Astrocyte (in vitro differentiated cells and primary cell): ENCODE measurements at places on chromosomes 2 and 18.

DNA sequence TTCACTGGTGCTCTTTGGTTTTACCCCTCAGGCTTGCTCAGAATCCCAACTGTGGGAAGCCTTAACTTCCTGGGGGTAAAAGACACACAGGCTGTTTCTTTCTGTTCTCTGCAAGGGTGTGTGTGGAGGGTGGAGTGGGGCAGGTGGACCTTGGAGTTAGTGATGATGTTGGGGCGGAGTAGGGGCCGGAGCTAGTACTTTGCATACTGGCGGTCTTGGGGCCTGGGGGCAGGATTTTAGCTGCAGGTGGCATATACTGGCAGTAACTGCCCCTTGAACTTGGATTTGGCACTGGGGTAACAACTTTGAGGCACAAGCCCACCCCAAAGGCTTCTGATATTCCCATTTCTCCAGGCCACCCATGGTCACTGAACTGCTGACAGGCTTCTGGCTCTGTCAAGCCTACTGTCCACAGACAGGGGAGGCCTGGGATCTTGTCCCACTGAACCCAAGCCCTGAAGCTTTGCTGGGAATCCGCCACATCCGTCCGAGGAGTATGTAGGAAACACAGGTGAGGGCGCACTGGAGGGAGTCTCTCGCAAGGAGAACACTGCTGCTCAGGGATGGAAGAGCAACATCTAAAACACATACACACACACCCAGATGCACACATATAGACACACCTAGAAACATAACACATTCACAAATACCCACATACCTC, 258.9 kb downstream of the DYSF start:
- DNase-seq: no peak

- peak; percentile 72 for DNase-seq
These were observed 1.7 kb downstream of the ROCK2 start for GRCh38 chr2:11342551-11343367.

DNA sequence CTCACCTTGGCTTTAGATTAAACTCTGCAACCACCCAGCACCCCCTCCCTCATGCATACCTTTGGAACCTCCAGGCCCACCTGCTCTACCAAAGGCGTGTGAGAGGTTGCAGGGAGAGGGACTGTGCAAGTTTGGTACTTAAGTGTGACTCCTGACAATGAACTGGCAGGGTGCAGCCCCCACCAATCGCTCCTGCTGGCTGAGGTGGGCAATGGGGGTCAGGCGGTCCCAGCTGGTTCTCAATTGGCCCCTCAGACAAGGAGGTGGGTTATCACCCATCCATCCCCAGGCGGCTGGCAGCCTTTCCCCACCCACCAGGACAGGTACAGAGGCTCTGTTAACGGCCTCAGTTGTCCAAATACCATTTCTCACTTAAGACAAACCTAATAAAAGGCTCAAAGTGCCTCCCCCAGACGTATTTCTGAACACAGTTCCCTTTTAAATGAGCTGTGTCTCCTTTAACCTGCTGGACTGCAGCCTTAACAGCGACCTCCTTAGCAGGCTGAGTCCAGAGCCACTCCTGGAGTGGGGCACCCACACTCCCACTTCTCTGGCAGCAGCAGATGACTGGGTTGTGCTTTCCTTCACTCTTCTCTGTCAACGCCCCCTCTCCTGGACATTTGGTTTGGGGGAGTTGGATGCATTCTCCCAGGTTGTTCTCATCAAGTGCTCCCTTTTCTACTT, 169.2 kb upstream of the SMAD2 start:
- no peak for DNase-seq

- DNase-seq: no peak
These were observed 11.1 kb downstream of the MSGN1 start for GRCh38 chr2:17827316-17827715.

GRCh38 chr2:156334496-156335478, 2.3 kb upstream of the NR4A2 start:
- DNase-seq: peak; percentile 92

DNA sequence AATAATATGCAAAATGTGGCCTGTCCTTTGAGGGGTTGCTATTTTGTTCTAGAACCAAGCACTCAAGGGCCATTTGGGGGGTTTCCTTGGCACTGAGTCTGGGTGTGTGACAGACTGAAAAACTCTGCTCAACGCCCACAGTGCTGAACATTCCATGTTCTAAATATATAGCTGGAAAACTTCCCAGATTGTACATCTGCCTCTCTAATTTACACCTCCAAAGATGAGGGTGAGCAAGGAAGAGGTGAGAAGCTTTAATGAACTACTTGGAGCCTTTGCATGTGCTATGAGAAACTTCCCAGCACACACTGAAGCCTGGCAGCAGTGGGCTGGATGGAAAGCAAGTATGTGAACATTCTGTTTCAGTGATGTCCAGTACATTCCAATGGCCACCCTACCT, 296.7 kb upstream of the KCNH7 start:
- no peak for DNase-seq

- no peak for DNase-seq
These were observed 44.4 kb upstream of the TWSG1 start for GRCh38 chr18:9290156-9290555.

- no peak for DNase-seq
These were observed 258.6 kb downstream of the SRBD1 start for GRCh38 chr2:45352506-45352905.

GRCh38 chr18:76234676-76235060, 260.4 kb downstream of the ZNF516 start:
- peak; percentile 2 for DNase-seq

DNA sequence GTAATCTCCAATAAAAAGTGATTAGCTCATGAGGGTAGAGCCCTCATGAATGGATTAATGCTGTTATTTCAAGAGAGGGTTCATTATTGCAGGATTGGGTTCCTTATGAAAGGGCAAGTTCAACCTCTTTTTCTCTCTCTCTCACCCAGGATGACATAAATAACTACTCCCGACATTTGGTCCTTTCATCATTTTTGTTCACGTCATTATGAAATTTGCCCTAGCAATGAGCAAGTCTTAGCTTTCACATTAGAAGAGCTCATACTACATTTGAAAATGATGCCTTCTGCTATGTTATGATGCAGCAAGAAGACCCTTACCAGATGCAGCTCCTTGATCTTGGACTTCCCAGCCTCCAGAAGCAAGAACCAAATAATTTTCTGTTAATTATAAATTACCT, 152.5 kb downstream of the ICOS start:
- DNase-seq: no peak

GRCh38 chr2:143949121-143949848, 570.6 kb downstream of the ZEB2 start:
- DNase-seq: peak; percentile 27

- no peak for DNase-seq
These were observed 551.2 kb upstream of the FSIP2 start for GRCh38 chr2:185187421-185187820.

DNA sequence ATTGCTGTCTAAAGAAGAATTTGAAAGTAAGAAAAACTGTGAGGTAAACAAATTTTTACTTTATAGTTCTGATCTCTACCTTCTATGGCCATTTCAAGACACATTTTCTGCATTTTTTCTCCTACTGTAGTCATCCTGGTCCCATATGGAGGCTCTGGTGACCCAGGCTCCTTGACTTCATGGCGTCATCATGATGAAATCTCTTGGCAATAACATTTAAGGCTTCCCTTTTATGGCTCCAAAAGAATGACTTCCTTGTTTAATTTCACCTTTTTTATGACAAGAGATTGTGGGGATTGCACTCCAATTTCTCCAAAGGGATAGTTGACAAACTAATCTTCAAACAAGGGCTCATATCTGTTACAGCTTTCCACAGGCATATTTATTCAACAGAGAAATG, 143.0 kb upstream of the SCN7A start:
- no peak for DNase-seq

DNA sequence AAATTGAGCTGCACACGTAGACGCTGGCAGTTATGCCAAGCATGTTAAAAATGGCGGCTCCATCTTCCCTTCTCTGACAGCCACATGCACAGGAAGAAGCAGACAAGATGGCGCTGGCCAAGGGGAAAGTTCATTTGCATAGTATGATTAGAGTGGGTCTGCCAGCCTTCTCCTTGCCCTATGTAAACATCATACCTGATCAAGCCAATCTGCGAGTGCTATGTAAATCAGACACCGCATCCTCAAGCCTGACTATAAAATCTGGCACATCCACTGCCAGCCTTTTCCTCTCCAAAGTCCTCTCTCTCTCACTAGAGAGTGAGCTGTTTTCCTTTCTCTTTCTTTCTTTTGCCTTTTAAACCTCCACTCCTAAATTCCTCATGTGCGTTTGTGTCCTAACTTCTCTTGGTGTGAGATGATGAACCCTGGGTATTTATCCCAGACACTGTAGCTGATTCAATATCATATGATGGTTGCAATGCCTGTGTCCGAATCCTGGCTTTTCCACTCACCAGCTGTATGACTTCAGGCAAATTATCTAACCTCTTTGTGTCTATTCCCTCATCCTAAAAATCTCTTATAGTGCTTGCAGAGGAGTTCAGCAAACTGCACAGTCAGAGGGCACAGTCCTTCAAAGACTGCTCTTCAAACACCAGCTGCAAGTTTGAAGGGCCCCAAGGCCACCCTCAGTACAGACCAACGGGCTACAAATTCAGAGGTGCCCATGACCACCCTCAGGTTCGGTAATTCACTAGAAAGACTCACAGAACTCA, 39.3 kb upstream of the ITSN2 start:
- no peak for DNase-seq

DNA sequence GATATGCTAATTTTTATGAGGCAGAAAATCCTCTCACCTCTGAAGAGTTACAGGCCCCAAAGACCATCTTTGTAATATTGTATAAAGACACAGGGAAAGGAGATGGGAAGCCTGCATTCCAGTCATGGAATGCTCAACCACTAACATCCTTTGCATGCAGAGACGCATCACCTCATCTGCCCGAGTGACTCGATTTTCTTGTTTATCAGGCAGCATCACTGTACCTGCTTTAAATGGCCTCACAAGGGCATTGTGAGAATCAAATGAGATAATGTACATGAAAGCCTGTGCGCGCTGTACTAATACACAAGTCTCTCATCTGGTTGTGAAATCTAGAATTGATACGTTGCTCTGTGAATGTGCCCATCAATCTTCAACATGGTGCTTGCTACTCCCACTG, 10.2 kb upstream of the TMEM247 start:
- DNase-seq: no peak

DNA sequence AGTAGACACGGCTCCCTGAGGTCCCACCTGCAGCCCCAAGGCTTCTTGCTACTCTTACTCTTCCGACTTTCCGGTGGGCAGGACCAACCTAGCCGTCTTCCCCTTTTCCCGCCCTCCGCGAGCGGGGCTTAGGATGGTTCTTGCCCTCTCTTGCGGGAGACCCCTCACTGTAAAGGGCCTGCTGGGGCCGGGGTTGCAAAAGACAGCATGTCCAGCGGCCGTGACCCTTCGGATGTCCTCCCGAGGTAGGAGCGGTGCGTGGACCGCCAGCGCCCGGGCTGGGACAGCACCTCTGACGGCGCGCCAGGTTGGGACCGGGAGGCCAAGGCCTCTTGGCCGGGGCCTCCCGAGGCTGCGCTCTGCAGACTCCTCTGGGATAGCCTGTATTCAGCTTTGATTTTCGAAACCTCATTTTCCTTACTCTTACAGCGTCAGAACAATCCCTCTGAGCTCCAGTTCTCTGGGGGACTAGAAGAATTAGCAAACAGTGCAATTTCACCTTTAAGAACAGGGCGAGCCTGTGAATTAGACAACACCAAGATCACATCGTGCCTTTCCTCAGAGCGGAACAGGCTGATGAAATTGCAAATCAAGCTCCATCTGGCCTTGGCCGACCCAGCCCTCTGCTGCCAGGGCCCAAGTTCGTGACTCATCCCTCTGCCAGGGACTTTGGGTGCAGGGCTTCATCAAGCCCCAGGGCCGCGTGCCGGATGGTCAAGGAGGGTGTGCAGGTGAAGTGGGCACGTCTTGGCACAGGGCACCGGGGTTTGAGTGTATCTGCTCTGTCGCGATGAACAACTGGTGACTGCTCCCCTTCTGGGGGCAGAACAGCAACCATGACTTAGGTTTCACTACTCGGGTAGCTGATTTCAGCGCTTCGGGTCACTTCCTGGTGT, 777 bp downstream of the MOCOS start:
- no peak for DNase-seq

DNA sequence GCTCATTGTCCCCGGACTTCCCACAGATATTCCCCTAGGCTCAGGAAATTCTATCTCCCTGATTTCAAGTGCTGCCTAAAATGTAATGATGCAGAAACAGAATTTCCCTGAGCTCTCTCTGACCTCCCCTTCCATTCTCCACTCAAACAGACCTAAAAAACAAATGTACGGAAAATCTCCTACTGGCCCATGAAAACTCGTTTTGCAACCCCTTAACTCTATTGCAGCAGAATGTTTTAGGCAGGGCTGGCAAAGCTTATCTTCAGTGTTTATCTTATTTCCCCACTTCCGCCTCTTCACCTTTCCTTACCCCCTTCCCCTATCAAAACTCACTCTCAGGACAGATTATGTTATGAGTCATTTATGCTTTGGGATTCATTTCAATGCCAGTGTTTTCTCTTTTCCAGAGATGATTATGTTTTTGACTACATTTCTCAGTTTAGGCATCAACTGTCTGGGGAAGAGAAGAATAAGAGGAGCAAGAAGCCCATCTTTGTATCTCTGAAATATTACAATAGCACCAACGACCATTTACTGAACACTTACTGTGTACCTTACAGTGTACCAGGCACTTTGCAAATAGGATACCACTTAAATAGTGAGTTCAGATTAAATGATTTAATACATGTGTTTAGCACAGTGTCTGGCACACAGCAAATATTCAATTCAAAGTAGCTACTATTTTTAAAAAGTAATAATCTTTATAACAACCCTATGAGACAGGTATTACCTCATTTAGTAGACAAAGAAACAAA, 53.9 kb upstream of the STPG4 start:
- DNase-seq: peak; percentile 54

DNA sequence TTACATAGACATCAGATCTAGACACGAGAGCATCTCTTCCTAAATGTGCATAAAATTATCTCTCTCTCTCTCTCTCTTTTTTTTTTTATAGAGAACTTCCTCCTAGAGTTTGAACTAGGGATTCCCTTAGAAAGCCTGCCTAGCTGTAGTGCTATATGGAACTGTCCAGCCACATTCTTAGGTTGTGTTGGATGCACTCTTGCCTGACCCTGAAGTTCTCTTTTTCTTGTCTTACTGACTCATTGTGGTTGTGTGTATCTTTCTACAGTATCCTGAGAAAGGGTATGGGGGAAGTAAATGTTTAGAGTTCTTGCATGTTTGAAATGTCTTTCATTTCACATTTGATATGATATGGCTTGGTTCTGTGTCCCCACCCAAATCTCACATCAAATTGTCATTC, 368.2 kb downstream of the CDH2 start:
- peak; percentile 26 for DNase-seq

- DNase-seq: no peak
These were observed 86.0 kb upstream of the BARD1 start for GRCh38 chr2:214895469-214895868.

DNA sequence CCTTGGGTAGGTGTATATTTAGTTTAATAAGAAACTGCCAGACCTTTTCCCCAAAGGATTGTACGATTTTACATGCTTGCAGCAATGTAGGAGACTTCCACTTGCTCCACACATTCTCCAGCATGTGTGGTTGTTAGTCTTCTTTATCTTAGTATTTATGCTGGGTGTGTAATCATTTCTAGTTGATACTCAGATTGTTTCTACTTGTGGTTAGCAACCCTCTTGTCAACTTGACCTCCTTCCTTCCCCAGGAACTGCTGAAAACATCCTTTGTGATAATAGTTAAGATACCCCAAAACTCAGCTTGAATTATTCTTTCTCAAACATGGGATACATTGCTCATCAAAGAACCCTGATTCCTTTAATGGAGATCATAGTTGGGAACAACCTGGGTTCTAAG, 37.2 kb upstream of the CYBRD1 start:
- DNase-seq: no peak
